Naive thymus-derived CD4-positive, alpha-beta T cell (primary cell): ENCODE measurements at places on chromosomes 7 and 10. TPM values are rescaled to one million over a fixed set of nuclear protein-coding genes. Genes with fewer than 3 reads are reported as not detected.
A peak's percentile ranks its signal among the peaks of the same experiment; 100 is the strongest.

Gene CEP41
- 29.6 TPM for polyA plus RNA-seq

Gene CD36
- 0.16 TPM for polyA plus RNA-seq

Gene MMRN2
- polyA plus RNA-seq: 0.34 TPM

Gene CCL26
- polyA plus RNA-seq: not detected

Gene KEL
- polyA plus RNA-seq: 0.21 TPM

Gene MBL2
- polyA plus RNA-seq: not detected

Gene CUBN
- 0.46 TPM for polyA plus RNA-seq

Gene HTR5A
- polyA plus RNA-seq: not detected

Gene ANXA8
- polyA plus RNA-seq: not detected

Gene HOXA4
- polyA plus RNA-seq: 0.41 TPM

- H3K27ac ChIP-seq: no peak overlapping the region
- H3K36me3 ChIP-seq: no peaks in the 10 kb centered on the region
- DNase-seq: no peak
- H3K4me3 ChIP-seq: no peak overlapping the region
- H3K27me3 ChIP-seq: no peaks in the 10 kb centered on the region
Measured at GRCh38 chr10:69495666-69496065, 44.4 kb downstream of the TSPAN15 start.

DNA sequence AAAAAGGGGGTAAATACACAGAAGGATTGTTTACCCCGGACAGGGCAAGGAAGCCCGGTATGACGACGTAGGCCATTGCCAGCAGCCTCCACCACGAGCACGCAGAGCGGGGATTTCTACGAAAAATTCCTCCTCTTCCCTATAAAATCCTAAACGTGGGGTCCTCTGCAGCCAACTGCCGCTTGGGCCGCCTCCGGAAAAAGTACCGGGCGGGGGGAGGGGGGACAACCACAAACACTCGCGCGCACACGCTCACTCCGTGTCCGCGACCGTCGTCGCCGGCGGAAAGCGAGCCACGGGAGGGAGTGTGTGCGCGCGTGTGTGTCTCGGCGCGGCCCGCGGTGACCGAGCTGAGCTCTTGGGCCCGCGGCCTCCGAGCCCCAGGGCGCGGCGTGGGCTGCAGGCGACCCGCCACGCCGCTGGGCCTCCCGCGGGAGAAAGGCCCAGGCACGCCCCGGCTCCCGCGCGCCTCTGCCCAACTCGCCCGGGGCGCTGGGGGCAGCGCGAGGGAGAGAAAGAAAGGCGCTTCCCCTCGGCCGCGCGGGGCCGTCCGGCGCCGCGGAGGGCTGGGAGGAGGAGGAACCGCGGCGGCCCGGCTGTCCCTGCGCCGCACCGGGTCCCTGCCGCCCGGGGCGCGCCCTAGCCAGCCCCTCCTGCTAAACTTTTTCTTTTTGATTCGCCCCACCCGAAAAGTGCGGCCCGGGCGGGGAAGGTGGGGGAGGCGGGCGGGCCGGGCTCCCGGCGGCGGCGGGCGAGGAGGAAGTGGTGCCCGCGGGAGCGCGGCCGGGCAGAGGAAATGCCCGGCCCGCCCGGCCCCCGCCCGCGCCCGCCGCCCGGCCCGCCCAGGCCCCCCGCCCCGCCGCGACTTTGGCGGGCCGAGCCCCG lies 1.5 kb downstream of the CTBP2 start:
- H3K36me3 ChIP-seq: no peaks in the 10 kb centered on the region
- H3K4me3 ChIP-seq: no peak overlapping the region
- H3K27me3 ChIP-seq: peaks cover 4% of the 10 kb centered on the region
- H3K27ac ChIP-seq: no peak overlapping the region

- H3K27ac ChIP-seq: no peak overlapping the region
- no peaks in the 10 kb centered on the region for H3K27me3 ChIP-seq
- H3K36me3 ChIP-seq: no peaks in the 10 kb centered on the region
- no peak overlapping the region for H3K4me3 ChIP-seq
- no peaks in the 10 kb centered on the region for H3K4me1 ChIP-seq
Measured at GRCh38 chr7:33926535-33926934, 21.2 kb downstream of the BMPER start.

DNA sequence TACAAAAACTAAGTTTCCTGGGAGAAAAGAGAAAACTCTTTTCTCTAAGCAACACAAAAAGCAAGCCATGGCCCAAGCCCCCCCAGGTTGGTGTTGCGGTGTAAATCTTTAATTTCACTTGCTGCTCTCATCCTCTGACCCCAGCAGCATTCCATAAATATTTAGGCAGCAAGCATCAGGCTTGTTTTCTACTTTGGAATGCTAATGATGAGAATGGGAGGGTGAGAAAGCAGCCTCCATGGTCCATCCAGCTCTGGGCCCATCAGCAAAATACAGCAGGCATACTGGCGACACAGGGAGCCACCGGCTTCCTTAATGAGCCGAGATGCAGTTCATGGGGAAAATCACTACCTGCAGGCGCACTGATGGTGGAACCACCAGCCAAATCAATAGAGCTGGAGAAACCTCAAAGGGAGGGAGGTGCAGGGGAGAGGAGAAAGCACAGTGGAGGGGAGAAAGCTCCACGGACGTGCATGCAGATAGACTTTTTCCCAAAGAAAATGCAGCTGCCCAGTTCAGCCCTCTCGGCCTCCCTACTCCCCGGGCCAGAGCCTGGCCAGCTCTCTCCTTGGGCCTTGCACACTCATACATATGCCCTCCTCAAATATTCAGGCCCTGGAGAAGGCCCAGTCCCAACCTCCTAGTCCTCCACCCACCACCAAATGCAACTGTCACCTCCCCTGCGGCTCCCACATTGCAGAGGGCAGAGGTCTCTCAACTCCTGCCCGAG lies 131.9 kb downstream of the GRID1 start:
- DNase-seq: no peak
- H3K27ac ChIP-seq: no peak overlapping the region
- H3K4me3 ChIP-seq: no peak overlapping the region
- no peaks in the 10 kb centered on the region for H3K27me3 ChIP-seq
- H3K4me1 ChIP-seq: no peaks in the 10 kb centered on the region

GRCh38 chr7:32299133-32299702 lies 191.0 kb downstream of the LSM5 start:
- H3K4me3 ChIP-seq: no peak overlapping the region
- H3K27ac ChIP-seq: no peak overlapping the region
- H3K4me1 ChIP-seq: no peaks in the 10 kb centered on the region
- no peaks in the 10 kb centered on the region for H3K36me3 ChIP-seq
- no peak for DNase-seq

GRCh38 chr7:128106821-128107220 lies 75.6 kb upstream of the LRRC4 start:
- no peak overlapping the region for H3K4me3 ChIP-seq
- peaks cover 58% of the 10 kb centered on the region for H3K4me1 ChIP-seq
- H3K27ac ChIP-seq: no peak overlapping the region
- DNase-seq: no peak
- H3K36me3 ChIP-seq: no peaks in the 10 kb centered on the region

DNA sequence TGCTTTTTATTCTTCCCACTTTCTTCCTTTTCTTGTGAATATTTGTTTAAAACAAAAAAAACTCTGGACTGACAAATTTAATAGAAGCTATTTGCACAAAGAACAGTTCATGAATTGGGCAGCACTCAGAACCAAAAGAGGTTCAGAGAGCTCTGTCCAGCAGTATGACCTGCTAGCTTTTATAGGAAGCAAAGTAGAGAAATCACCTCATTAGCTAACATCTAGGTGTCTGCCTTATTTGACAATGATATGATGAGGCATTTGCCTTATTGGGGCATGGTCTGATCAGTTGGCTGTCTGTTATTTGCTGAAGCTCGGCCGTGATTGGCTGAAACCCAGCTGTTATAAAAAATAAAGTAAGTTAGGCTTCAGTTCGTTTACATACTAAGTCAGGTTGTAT lies 819 bp upstream of the TRIM4 start:
- H3K4me1 ChIP-seq: peaks cover 37% of the 10 kb centered on the region
- H3K4me3 ChIP-seq: peak overlapping the region; percentile 68
- peak overlapping the region; percentile 96 for H3K27ac ChIP-seq
- no peaks in the 10 kb centered on the region for H3K27me3 ChIP-seq
- H3K36me3 ChIP-seq: peaks cover 18% of the 10 kb centered on the region
- DNase-seq: no peak

GRCh38 chr10:79979976-79980687 lies 31.2 kb upstream of the SFTPD start:
- no peaks in the 10 kb centered on the region for H3K27me3 ChIP-seq
- no peak overlapping the region for H3K4me3 ChIP-seq
- DNase-seq: no peak
- no peak overlapping the region for H3K27ac ChIP-seq
- H3K4me1 ChIP-seq: no peaks in the 10 kb centered on the region

DNA sequence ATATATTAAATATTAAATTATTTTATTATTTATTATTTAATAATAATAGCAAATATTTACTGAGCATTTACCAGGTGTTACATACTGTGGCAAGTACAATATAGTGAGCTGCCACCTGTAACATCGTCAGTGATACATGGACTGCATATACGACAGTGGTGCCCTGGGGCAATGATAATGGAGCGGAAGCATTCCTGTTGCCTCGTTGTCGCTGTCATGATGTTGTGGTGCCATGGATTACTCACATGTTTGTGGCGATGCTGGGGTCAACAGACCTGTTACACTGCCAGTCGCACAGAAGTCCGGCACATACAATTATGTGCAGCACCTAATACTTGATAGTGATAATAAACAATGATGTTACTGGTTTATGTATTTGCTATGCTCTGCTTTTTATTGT lies 20.6 kb downstream of the CAMK1D start:
- no peak overlapping the region for H3K27ac ChIP-seq
- DNase-seq: no peak
- H3K27me3 ChIP-seq: no peaks in the 10 kb centered on the region
- H3K36me3 ChIP-seq: no peaks in the 10 kb centered on the region
- H3K4me3 ChIP-seq: no peak overlapping the region

GRCh38 chr7:129213828-129214227 lies 11.0 kb upstream of the AHCYL2 start:
- H3K4me1 ChIP-seq: no peaks in the 10 kb centered on the region
- H3K36me3 ChIP-seq: no peaks in the 10 kb centered on the region
- no peak overlapping the region for H3K27ac ChIP-seq

DNA sequence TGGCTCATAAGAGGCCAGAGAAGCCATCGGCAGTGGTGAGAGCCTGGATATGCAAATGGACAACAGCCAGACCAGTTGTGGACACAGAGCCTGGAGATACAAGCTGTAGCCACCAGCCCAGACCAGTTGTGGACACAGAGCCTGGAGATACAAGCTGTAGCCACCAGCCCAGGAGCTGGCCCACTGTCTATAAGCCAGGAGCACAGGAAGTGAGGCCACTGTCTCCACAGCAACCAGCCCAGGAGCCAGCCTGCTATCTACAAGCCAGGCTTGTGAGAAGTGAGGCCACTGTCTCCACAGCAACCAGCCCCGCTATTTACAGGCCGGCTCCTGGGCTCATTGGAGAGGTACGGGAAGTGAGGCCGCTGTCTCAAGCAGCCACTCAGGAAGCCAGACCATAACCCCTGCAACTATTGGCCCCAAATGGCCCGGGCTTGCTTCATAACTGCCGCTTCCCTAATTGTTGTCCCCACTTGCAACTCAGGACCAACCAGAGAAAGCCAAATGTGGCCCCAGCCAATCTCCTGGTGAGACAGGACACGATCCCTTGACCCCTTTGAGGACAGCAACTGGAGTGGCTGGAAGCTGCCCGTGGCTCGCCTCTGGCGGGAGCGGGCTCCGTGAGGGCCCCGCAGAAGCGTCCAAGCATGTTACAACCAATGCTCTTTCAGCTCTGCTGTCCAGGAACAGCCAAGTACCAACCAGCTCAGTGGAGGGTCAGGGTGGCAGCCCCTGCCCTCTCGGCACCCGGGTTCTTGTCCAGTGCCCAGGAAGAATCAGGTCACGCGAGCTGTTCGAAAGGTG lies 44.1 kb upstream of the CNPY1 start:
- H3K4me1 ChIP-seq: no peaks in the 10 kb centered on the region
- H3K27me3 ChIP-seq: no peaks in the 10 kb centered on the region
- H3K36me3 ChIP-seq: no peaks in the 10 kb centered on the region
- DNase-seq: no peak

- H3K4me1 ChIP-seq: no peaks in the 10 kb centered on the region
- no peak for DNase-seq
- no peak overlapping the region for H3K27ac ChIP-seq
- no peaks in the 10 kb centered on the region for H3K27me3 ChIP-seq
- H3K36me3 ChIP-seq: no peaks in the 10 kb centered on the region
Measured at GRCh38 chr7:47179812-47180515, 401.9 kb downstream of the TNS3 start.

DNA sequence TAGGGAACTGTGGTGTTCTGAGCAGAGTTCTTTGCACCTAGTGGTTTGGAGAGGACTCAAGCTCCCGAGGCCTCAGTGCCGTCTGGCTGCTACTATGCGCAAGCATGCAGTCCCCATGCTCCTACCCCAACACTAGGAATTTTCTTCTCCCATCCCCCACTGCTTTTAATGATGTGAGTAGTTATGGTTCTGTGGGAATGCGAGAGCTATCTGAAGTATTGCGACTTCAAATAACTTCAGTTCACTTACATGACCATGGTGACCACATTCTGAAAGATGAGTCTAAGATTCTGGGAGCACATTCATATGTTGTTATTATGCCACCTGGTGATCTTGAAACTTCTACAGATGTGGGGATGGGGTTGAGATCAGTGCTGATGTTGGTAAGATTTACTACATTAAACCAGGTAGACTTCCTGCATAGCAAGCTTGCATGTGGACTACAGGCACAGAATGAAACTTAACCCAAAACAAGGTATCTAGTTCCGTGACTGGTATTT lies 24.6 kb downstream of the HTR5A start:
- H3K4me1 ChIP-seq: no peaks in the 10 kb centered on the region
- no peak overlapping the region for H3K4me3 ChIP-seq
- no peaks in the 10 kb centered on the region for H3K36me3 ChIP-seq
- H3K27ac ChIP-seq: no peak overlapping the region

DNA sequence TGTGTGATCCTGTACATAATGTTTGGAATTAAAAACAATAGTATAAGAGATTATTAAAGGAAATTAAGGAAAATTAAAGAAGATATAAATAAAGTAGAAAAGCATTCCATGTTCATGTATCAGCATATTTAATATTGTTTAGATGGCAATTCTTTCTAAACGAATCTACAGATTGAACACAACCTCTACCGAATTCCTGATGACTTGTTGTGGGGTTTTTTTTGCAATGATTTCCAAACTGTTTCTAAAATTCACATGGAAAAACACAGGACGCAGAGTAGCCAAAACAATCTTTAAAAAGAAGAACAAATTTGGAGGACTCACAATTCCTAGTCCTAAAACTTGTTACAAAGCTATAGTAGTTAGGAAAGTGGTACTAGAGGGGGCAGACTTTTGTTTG lies 573.4 kb upstream of the IGFBP3 start:
- no peak overlapping the region for H3K27ac ChIP-seq
- H3K36me3 ChIP-seq: no peaks in the 10 kb centered on the region
- no peak overlapping the region for H3K4me3 ChIP-seq
- no peaks in the 10 kb centered on the region for H3K4me1 ChIP-seq
- H3K27me3 ChIP-seq: no peaks in the 10 kb centered on the region

GRCh38 chr7:44307301-44307900 lies 18.0 kb downstream of the CAMK2B start:
- H3K4me1 ChIP-seq: no peaks in the 10 kb centered on the region
- DNase-seq: no peak
- no peaks in the 10 kb centered on the region for H3K27me3 ChIP-seq
- H3K27ac ChIP-seq: no peak overlapping the region
- H3K36me3 ChIP-seq: no peaks in the 10 kb centered on the region
- no peak overlapping the region for H3K4me3 ChIP-seq

- H3K27me3 ChIP-seq: no peaks in the 10 kb centered on the region
- H3K4me1 ChIP-seq: no peaks in the 10 kb centered on the region
- H3K27ac ChIP-seq: no peak overlapping the region
- DNase-seq: no peak
- H3K36me3 ChIP-seq: peaks cover 8% of the 10 kb centered on the region
- no peak overlapping the region for H3K4me3 ChIP-seq
Measured at GRCh38 chr10:101879456-101880231, 36.0 kb upstream of the KCNIP2 start.
